ENCODE measurements at places on chromosomes 2 and 18.

- no peak for DNase-seq
These were observed 59.8 kb downstream of the GYPC start for GRCh38 chr2:126715576-126716406.

DNA sequence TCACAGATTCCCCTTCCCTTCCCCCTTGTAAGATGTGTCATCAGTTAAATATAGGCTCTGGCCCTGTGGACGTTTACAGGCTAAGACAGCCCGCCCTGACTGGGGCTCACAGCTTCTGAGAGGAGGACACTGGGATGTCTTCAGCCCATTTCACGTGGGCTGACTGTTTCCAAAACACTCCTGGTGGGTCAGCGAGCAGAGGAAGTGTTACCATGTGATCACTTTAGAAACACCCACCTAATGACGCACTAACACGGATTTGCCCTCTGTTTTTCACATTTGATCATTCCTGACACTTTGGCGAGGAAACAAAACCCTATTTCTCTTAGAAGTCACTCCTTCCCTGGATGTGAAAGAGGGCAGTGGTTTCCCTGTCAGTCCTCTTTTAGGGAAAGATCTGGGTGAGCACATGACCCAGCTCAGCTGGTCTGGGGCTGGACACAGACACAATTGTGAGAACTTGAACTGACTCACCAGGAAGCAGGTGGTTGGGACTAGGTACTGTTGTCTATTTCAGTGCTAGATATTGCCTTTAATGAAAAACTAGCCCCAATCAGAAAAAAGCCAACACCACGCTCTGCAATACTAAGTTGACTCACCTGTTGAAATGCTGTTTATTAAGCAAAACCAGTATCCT lies 38.8 kb downstream of the BMP10 start:
- DNase-seq: no peak

DNA sequence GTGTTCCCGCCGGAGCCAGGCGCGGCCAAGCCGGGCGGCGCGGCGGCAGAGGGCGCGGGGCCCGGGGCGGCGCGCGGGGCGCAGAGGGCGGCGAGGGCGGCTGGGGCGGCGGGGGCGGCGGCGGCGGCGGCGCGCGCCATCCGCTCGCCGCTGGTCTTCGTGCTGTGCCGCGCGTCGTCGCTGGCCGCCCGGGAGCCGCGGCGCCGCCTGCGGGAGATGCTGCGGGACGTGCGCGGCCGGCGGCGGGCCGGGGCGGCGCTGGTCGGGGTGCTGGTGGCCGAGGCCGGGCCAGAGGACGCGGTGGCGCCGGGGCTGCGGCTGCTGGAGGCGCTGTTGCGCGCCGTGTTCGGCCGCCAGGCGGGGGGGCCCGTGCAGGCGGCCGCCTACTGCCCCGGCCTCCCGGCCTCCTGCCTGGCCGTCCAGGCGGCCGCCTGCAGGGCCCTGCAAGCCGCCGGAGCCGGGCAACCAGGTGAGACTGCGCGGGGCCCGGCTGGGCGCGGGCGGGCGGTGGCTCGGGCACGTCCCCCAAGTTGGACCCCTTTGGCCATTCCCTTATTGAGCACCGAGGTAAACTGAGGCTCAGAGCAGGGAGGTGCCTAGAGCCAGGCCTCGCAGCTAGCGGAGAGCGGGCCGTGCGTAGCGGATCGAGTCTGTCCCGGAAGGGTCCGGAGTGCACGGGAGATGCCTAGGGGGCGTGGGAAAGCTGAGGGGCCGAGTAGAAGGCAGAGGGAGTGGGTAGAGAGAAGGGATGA lies 584 bp downstream of the C2orf72 start:
- DNase-seq: peak; percentile 31

GRCh38 chr2:201472411-201472810 lies 20.9 kb downstream of the STRADB start:
- no peak for DNase-seq

DNA sequence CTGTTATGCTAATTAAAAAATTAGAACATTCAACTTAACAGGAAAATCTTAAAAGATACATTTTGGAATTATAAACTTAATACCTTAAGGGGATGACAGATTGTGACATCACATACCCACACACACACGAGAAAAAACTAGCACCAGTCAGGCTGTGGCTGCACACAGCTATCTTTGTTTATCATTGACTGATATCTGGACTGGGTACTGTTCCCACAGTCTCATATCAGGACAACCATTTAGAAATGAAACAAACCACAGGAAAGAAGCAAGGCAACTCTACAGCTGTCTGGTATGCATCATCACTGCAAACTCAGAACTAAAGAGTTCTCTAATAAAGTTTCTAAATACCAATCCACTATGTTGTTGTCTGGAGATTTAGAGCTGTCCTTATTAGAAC lies 210.9 kb upstream of the SMAD7 start:
- DNase-seq: no peak

- no peak for DNase-seq
These were observed 2139.8 kb upstream of the CELF4 start for GRCh38 chr18:39705362-39705761.

DNA sequence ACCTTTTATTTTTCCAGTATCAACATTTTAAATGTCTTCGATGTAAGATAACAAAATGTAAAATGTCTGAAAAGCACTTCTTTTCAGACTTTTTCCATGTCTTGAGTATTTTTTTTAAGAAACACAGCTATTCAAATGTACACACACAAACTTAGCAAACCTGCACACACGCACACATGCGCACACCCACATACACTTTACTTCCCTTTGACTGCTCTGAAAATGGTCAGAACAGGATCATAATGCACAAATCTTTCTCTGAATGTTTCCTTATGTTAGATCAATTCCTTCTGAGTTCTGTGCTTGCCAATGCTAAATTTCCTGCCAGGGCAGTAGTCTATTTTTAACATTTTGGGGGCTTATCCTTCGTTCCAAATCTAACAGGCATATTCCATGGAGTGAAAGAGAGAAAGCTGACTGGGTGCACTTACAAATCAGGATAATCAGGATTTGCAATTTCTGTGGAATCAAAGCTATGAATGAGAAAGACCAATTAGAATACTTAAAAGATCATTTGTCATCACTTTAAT lies 136.3 kb downstream of the ZEB2 start:
- DNase-seq: no peak

DNA sequence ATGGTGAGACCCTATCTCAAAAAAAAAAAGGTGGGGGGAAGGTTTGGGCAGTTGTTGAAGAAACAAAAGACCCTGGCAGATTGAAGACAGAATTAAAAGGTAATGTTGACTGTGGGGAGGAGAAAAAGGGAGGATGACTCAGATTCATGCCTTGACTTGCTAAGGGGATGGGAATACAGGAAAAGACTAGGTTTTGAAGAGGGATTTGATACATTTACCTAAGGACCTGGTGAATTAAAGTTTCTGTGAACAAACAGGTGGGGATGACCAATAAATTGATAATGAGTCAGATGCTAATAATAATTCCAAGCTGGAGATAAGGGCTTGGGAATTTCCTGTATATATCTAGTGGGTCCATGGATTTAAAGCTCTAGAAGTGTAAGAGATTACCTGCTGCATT lies 27.6 kb downstream of the TTR start:
- no peak for DNase-seq

- DNase-seq: no peak
These were observed 2.4 kb upstream of the SERPINB10 start for GRCh38 chr18:63905361-63905760.

GRCh38 chr2:68045342-68045741 lies 17.5 kb downstream of the C1D start:
- DNase-seq: no peak

DNA sequence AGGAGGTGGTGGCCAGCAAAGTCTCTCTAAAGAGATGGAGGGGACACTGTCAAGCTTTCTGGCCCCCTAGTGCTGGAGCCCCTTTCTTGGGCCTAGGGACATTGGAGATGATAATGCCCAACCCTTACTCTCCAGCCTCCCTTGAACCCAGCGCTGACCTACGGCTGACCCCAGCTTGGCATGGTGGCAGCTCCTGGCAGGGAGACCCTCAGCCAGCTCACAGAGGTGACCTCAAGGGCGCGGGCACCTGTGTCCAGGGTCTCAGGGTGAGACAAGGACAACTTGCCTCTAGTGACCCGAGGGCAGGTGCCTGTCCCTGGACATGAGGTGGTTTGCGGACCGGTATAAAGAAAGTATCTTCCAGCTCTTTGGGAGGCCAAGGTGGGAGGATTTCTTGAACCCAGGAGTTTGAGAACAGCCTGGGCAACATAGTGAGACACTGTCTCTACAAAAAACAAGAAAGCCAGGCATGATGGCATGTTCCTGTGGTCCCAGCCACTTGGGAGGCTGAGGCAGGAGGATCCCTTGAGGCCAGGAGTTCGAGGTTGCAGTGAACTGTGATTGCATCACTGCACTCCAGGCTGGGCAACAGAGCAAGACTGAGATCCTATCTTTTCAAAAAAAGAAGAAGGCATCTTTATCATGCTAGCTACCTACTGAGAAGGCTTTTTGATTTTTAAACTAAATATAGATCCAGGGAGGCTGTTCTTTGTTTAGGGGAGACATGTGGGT lies 3.3 kb upstream of the PER2 start:
- DNase-seq: no peak

DNA sequence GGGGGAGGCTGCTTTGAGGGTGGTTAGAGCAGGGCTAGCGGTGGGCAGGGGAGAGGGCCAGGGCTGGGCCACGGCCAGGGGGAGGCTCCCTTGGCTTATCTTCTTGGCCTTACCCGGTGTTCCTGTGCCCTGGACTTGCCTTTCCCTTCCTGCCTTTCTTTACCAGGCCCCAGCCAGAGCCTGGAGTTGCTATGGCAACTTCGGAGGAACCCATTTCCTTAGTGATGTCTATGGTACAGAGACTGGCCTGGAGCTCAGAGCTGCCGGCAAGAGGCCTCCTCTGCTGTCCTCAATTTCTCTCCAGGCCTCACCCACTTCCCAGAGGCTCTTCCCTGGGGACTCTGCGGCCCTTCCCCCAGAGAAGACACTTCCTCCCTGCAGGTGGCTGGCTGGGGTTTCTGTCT lies 11.5 kb downstream of the SPEG start:
- DNase-seq: peak; percentile 7

- DNase-seq: no peak
These were observed 23.8 kb downstream of the CD28 start for GRCh38 chr2:203730076-203730729.

DNA sequence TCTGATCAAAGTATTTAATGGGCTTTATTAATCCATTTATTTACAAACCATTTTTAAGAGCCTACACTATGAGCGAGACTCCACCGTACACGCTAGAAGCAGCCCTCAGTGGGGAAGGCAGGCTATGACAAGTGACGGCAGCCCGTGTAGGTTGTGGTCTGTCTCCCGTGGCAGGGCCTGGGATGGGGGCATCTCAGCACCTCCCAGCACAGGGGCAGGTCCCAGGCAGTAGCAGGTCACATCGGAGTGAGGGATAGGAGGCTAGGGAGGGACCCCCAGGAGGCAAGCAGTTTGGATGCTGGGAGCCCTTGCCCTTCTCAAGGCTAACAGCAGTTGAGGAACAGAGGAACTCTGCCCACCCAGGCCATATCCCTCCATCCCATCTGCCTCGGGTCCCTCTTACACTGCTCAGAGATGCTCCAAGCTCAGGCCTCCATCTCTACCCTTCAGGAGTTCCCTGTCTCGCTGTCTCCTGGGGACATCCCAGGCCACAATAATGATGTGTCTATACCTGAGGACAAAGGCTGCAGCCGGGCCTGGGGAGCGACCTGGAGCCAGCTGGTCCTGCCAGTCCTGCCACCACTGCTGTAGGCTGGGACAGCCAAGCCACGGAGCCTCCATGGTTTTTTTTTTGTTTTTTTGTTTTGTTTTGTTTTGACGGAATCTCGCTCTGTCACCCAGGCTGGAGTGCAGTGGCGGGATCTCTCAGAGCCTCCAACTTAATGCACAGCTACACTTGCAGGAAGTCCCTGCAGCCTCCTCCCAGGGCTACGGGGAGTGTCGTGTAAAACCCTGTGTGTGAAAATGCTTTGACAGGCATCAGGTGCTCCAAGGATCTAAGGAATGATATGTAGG lies 92.0 kb downstream of the NDUFA10 start:
- DNase-seq: no peak

DNA sequence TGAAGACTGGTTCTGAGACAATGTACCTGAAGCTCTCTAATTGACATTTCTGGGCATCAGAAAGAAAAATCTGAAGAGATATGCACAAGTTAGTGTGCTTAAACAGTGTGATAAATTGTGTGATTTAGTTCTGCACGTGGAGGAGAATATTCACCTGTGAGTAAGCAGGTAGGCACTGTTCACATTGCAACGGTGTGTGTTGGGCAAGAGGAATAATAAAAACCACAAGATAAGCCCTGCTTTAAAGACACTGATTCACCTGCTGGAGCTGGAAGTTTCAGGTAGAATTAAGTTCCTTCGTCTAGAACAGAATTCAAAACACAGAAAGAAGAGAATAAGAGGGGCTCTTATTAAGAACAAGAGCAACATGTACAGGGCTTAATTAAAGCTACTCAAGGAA lies 864.3 kb upstream of the SOX11 start:
- no peak for DNase-seq

DNA sequence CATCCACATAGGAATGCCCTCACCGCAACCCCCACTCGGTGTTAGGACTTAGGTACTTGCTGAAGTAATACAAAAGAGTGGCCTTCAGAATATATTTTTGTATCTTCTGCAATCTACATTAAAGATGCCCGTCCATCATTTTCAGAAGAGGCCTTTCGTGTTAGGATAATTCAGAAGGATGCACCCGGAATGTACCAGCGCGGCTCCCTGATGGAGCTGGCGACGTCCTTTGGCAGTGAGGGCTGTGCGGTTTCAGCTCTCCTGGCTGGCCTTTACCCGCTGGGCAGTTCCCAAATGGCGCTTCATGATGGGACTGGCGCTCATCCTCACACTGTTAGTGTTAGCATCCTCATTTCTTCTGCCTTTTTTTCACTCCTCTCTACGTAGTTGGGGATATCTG lies 15.3 kb downstream of the TWIST2 start:
- no peak for DNase-seq

- no peak for DNase-seq
These were observed 31.7 kb upstream of the APCDD1 start for GRCh38 chr18:10422731-10423130.

DNA sequence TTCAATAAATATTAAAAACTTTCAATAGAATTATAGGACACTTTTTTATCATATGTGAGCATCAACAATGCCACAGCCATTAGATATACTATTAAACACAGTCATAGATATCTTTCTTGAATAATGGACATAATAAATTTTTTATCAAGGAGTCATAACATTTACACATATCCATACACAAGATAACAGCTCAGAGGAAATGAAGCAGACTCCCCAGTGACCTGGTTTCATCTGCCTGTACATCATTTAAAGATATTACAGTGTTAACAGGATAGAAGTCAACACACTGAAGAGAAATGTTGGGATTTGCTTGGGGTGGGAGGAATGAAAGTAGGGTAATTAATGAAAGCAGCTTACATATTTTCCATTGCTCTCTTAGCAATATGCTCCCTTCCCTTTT lies 5.1 kb downstream of the SCG2 start:
- DNase-seq: no peak

DNA sequence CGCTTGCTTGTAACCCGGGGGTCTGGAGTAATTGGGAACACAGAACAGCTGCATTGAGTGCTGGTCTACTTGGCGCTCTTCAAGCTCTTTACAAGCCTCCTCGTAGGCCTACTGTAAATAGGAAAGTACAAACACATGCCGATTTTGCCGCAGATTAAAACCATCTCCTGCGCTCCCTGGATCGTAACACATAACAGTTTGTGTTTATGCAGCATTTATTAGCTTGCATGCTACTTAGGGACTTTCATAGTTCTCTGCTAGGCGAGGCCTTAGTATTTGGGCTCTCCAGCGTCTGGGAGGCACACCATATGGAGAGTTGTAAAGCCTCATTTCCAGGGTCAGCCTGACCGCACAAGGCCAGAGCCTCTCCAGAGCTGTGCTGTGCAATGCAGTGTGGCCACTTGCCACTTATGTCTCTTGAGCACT lies 84.0 kb upstream of the HAAO start:
- DNase-seq: no peak

GRCh38 chr18:25646971-25647370 lies 295.0 kb upstream of the ZNF521 start:
- DNase-seq: no peak
